ENCODE measurements at places on chromosomes 4 and X. TPM values are rescaled to one million over a fixed set of nuclear protein-coding genes. Genes with fewer than 3 reads are reported as not detected.

Gene RAP1GDS1
- 11.1 TPM for total RNA-seq

Gene CYBB
- 18.7 TPM for total RNA-seq

Gene IL13RA2
- total RNA-seq: not detected

Gene TRIM2
- total RNA-seq: 20.2 TPM

Gene AKAP4
- total RNA-seq: not detected

Gene SLC9A6
- total RNA-seq: 15.6 TPM

Gene PABPC1L2B
- total RNA-seq: not detected

Gene TLR6
- 0.71 TPM for total RNA-seq

All from left ventricle myocardium inferior (tissue), 1 donor.